SJCRH30 (cell line): ENCODE measurements at places on chromosomes 6 and 20. TPM values are rescaled to one million over a fixed set of nuclear protein-coding genes. Genes with fewer than 3 reads are reported as not detected.

PRPH2 gene
- 1.9 and 2.1 TPM in 2 replicates for total RNA-seq

PSORS1C1 gene
- 0.48 and 0.67 TPM in 2 replicates for total RNA-seq

SLC2A10 gene
- total RNA-seq = 4.6 and 5.1 TPM in 2 replicates

SDCBP2 gene
- total RNA-seq = 0.71 TPM in 2 replicates

C6orf52 gene
- not detected in 2 replicates for total RNA-seq

OSTM1 gene
- 35.2 and 39.3 TPM in 2 replicates for total RNA-seq

EMILIN3 gene
- 11.7 and 12.0 TPM in 2 replicates for total RNA-seq

RSPO4 gene
- total RNA-seq = not detected in 2 replicates

JPH2 gene
- total RNA-seq = 6.7 and 7.4 TPM in 2 replicates

GPR63 gene
- 8.7 and 9.8 TPM in 2 replicates for total RNA-seq

BANF2 gene
- total RNA-seq = not detected in 2 replicates

CD83 gene
- 13.2 and 15.0 TPM in 2 replicates for total RNA-seq

HLA-DOA gene
- total RNA-seq = 0.16 TPM in 1 of 2 replicates, not detected in the other

GTF2H4 gene
- 15.1 and 24.2 TPM in 2 replicates for total RNA-seq

ARHGAP18 gene
- 14.1 and 14.6 TPM in 2 replicates for total RNA-seq

NFATC2 gene
- not detected in 2 replicates for total RNA-seq

SMIM29 gene
- total RNA-seq = 3.1 and 3.2 TPM in 2 replicates

TMC2 gene
- 0.15 and 0.24 TPM in 2 replicates for total RNA-seq

CDKAL1 gene
- total RNA-seq = 20.2 and 21.8 TPM in 2 replicates

C6orf118 gene
- total RNA-seq = 0.77 TPM in 1 of 2 replicates, not detected in the other

SLC17A3 gene
- total RNA-seq = not detected in 2 replicates

KCNS1 gene
- not detected in 2 replicates for total RNA-seq

FUT9 gene
- total RNA-seq = not detected in 2 replicates

PDYN gene
- total RNA-seq = not detected in 2 replicates

CHRNA4 gene
- total RNA-seq = 0.06 TPM in 1 of 2 replicates, not detected in the other

LGSN gene
- not detected in 2 replicates for total RNA-seq

LIME1 gene
- total RNA-seq = 4.5 and 10.0 TPM in 2 replicates

NCOA3 gene
- 26.7 and 28.1 TPM in 2 replicates for total RNA-seq

VSX1 gene
- 0.06 and 0.10 TPM in 2 replicates for total RNA-seq
